ENCODE measurements at places on chromosomes 3 and 15. TPM values are rescaled to one million over a fixed set of nuclear protein-coding genes. Genes with fewer than 3 reads are reported as not detected.

Gene EXOG
- 2.9 TPM for polyA plus RNA-seq

Gene NDN
- 2.4 TPM for polyA plus RNA-seq

Gene SLC28A1
- not detected for polyA plus RNA-seq

Gene ESYT3
- not detected for polyA plus RNA-seq

DNA sequence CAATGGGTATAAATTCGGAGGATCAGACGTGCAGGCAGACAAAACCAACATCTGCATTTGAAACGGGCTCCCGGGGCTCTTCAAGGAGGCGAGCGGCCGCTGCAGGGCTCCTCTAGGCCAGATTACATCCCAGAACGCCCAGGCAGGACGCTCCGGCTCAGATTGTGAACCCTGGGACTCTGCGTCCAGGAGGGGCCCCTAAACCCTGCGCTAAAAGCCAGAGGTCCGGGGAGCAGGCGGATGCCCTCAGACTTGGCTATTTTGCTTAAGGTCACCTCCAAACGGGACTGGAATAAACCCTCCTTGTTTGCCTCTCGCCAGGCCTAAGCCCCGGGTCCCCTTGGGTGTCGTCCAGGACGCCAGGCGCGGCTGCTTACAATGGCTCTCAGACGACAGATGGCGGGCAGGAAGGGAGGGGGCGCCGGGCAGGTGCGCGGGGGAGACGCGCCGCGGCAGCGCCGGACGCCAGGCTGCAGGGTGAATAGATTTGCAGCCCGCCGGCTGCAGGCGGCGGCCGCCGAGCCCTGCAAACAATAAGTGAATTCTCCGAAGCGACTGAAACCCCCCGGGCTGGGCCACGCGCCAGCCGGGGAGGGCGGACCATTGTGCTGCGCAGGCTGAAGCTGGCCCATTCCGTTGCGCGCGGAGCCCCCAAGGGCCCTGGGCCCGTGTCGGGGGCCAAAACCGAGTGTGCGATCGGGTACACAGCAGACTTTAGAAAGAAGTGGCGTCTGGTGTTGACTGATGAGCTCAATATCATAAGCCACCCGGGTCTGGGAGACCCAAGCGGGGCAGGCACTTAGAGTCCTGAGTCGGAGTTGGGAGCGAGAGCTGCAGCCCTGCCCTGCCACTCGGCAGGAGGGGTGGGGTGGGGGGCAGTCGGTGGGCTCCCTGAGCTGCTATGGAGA lies 32.3 kb upstream of the AMOTL2 start:
- DNase-seq = no peak

DNA sequence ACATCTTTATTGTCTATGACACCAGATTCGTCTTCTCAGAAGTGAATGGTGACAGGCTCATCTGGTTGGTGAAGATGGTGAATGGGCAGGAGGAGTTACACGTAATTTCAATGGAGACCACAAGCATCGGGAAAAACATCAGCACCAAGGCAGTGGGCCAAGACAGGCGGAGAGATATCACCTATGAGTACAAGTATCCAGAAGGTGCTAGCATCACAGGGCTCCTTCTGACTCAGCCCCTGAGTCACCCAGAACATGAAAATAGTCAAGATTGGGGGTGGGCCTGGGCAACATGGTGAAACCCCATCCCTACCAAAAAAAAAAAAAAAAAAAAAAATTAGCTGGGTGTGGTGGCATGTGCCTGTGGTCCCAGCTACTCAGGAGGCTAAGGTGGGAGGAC lies 32.6 kb downstream of the TGM4 start:
- no peak for DNase-seq

DNA sequence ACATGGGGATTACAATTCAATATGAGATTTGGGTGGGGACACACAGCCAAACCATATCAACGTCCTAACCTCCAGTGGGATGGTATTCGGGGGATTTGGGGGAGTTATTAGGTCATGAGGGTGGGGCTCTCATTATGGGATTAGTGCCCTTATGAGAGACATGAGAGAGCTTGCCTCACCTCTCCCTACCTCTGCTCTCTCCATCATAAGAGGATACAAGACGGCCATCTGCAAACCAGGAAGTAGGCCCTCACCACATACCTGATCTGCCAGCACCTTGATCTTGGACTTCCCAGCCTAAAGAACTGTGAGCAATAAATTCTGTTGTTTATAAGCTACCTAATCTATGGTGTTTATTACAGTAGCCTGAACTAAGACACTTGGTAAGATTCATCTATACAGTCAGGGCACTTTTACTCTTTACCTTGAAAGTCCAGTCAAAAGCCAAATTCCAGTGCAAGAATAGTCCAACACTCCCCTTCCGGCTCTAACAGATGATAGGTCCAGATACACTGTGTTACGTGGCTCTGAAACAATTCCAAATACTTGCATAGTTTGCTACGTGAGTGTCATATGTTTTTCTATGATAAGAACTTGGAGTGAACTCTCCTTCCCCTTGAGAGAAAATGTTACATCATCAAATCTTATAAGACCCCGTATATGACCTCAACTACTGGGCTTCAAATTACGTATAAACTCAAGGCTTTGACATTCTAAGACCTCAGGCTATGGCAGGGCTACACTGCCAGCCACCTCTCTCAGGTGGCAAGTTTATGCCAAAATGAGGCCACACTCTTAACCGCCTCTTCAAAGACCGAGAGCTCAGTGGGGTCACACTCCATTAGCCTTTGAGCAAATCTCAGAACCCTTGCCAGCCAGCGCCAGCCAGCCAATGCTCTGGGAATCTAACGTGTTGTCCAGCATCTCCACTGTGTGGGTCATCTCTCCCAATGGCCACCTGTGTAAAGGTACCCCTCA lies 129.9 kb downstream of the XXYLT1 start:
- DNase-seq = no peak

- no peak for DNase-seq
Measured at GRCh38 chr3:14213066-14213774, 34.6 kb downstream of the LSM3 start.

DNA sequence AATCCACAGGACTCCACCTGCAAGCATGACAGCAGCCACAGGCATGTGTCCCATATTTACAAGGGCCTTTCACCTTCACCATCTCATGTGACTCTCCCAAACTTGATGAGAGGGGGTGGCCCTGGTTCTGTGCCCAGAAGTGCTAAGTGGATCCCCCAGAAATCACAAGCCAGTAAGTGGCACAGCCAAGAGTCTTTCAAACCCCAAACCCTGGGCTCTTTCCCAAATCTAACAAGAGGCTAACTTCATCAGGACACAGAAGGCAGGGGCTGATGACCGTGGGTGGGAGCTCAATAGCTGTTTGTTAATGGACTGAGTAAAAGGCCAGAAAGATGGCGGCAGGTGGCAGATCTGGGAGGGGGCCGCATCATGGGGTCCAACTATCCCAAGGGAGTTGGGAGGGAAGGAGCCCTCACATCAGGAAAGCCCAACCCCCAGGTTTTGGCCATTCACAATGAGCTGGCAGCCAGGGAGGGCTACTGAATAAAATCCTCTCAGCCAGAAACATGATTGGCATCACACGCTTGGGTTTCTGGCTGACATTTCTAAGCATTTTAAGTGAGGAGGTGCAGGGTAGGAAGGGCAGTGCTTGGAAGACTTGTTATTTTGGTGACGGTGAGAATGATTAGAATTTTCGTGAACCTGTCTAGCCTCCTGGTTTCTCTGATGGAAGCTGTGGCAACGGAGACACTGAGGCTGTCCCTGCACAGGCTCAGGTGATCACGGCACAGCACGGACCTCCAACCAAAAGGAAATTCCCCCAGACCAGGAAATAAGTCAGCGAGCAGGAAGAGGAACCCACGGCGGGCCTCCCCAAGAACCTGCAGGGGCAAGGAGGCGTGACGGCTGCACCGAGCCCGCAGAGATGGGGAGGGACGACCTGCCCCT lies 109.3 kb downstream of the OXNAD1 start:
- no peak for DNase-seq

- no peak for DNase-seq
Measured at GRCh38 chr15:101250873-101251829, 697 bp downstream of the CHSY1 start.

DNA sequence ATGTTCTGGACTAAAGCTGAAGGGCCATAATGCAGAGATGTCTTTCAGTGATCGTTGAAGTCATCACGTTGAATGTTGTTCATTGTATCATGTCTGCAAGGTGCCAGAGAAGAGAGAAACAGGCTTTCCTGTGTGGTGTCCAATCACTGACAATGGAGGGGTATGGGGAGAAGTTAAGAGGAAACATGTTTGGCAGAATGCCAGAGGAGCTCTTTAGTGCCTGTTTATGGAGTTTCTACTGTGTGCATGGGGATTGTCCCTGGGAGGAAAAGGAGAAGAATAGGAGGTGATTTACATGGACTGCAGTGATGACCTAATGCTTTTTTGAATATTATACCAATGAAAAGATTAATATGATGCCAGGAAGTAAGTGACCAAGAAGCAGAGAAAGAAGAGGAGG lies 11.7 kb downstream of the SCAANT1 start:
- no peak for DNase-seq

- no peak for DNase-seq
Measured at GRCh38 chr3:172515130-172515918, 7.9 kb downstream of the TNFSF10 start.

Measured in immature natural killer cell (primary cell).